ENCODE measurements at places on chromosomes 5 and 9.
A peak's percentile ranks its signal among the peaks of the same experiment; 100 is the strongest.

- no peak for DNase-seq
- no peak overlapping the region for H3K27ac ChIP-seq
- no peaks in the 10 kb centered on the region for H3K27me3 ChIP-seq
- H3K36me3 ChIP-seq: no peaks in the 10 kb centered on the region
These were observed 94.3 kb downstream of the IRX2 start for GRCh38 chr5:2657151-2657550.

DNA sequence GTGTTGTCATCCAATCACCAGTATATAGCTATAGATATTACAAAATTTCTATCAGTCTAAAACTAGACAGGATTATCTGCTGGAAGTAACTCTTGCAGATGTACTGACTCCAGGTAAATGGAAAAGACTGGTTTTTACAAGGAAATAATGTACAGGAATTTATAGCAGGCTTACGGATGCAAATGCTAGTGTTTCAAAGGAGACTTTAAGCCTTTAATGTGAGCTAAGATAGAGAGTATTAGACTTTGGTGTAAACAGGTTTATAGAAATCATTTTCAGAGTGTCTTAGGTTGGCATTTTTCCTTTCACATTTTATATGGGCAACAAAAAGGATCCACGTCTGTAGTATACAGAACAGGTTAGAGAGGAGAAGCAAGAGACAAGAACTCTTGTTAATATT lies 16.1 kb downstream of the ZNF608 start:
- no peak overlapping the region for H3K4me3 ChIP-seq

DNA sequence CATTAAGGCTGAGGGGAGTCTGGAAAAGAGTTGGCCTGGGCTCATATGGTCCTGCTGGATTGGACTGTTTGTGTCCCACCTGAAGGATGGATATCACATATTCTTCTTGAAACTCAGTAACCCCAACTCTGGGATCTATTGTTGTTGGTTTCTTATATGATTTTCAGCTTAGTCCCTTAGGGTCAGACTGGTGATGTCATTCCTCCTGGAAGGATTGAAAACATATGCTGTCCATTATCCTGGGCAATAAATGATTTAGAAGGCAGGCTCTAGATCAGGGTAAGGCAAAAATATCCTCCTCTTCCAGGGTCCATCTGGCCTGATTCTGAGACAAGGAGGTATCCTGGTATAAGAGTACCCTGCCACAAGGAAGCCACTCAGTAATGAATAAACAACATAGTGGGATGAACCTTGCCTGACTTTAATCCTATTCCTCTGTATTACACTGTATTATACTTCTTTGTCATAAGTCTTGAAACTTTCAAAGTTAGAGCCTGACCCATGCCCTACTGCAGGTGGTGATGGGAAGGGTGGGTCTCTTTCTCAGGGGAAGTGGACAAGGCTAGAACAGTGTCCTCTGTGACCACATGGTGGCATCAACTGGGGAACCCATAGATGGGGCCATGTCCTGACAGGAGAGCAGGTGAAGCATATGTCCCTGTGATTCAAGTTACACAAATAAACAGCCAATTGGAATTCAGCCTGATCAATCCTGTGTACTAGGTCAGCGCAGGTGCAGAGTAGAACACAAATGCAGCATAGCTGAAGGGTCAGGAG lies 454.4 kb upstream of the TRPC7 start:
- H3K36me3 ChIP-seq: no peaks in the 10 kb centered on the region
- no peak overlapping the region for H3K4me3 ChIP-seq
- peaks cover 17% of the 10 kb centered on the region for H3K27me3 ChIP-seq
- no peak overlapping the region for H3K27ac ChIP-seq

GRCh38 chr5:72817076-72817481 lies 618 bp downstream of the TNPO1 start:
- H3K27me3 ChIP-seq: no peaks in the 10 kb centered on the region
- peak; percentile 55 for DNase-seq
- H3K4me3 ChIP-seq: peak overlapping the region; percentile 97
- H3K27ac ChIP-seq: peak overlapping the region; percentile 90

DNA sequence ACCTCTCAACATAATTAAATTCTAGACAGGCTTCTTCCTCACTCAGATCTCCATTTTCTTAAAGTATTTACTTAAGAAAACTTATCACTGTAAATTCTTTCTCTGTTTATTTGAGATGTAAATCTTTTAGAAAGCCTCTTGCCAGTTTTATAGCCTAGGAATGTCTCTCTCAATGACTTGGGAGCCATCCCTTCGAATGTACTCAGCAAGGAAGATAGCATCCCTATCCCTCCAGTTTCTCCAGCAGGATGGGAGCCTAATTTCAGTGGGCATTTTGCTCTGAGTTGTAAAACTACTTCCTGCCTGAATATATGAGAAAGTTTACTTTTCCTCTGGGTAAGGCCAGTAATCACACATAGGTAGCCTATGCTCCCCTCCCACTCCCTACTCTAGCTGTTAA lies 558.5 kb upstream of the ARRDC3 start:
- DNase-seq: no peak
- no peak overlapping the region for H3K27ac ChIP-seq
- no peaks in the 10 kb centered on the region for H3K4me1 ChIP-seq

- no peak for DNase-seq
- H3K27ac ChIP-seq: no peak overlapping the region
- H3K27me3 ChIP-seq: no peaks in the 10 kb centered on the region
- H3K4me1 ChIP-seq: peaks cover 9% of the 10 kb centered on the region
These were observed 55.6 kb upstream of the KCNIP1 start for GRCh38 chr5:170448221-170448620.

GRCh38 chr5:63125862-63126261 lies 547.2 kb downstream of the LRRC70 start:
- H3K4me1 ChIP-seq: peaks cover 7% of the 10 kb centered on the region
- H3K27ac ChIP-seq: no peak overlapping the region
- H3K36me3 ChIP-seq: no peaks in the 10 kb centered on the region
- H3K4me3 ChIP-seq: no peak overlapping the region
